ENCODE measurements at places on chromosomes 6 and 20.
A peak's percentile ranks its signal among the peaks of the same experiment; 100 is the strongest.

GRCh38 chr6:125995972-125996580 lies 9.7 kb downstream of the TRMT11 start:
- DNase-seq, result no peak

GRCh38 chr6:144349690-144350527 lies 64.8 kb downstream of the UTRN start:
- peak; percentile 77 for DNase-seq

GRCh38 chr6:117795234-117795633 lies 111.8 kb upstream of the SLC35F1 start:
- DNase-seq, result no peak

DNA sequence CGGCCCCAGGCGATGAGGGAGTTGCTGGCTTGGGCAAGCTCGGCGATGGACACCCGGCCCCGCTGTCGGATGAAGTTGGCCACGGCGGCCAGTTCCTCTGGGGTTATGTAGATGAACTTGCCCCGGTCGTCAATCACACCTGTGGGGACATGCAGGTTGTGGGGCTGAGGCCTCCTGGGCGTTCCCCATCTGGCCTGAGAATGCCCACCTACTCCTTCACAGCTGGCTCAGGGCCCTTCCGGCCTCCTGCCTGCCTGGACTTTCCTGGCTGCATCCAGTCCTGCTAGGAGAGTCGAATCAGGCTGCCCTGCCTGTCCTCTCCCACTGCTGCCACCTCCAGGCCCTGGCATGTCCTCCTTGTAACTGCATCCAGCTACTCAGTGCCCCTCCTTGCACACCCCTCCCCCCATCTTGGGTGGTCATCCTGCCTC lies 13.8 kb downstream of the DDRGK1 start:
- no peak for DNase-seq

- no peak for DNase-seq
Observed at GRCh38 chr6:129476810-129477209, 233.2 kb downstream of the ARHGAP18 start.

GRCh38 chr6:40791004-40791403 lies 203.8 kb upstream of the LRFN2 start:
- peak; percentile 27 for DNase-seq

DNA sequence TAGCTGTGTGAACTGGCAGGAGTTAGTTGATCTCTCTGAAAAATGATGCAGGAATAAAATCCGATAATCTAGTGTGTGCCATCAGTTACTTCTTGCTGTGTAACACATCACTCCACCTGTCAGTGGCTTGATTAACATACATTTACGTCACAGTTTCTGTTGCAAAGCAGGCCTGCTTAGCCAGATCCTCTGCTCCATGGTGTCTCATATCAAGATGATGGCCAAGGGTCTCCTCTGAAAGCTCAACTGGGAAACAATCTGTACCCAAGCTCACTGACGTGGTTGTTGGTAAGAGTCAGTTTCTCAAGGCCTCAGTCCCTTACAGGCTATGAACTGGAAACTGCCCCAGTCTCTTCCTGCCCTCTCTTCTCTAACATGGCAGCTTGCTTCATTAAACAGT lies 51.8 kb downstream of the FOXA2 start:
- DNase-seq, result no peak

- no peak for DNase-seq
Observed at GRCh38 chr6:87766211-87766610, 64.2 kb upstream of the AKIRIN2 start.

DNA sequence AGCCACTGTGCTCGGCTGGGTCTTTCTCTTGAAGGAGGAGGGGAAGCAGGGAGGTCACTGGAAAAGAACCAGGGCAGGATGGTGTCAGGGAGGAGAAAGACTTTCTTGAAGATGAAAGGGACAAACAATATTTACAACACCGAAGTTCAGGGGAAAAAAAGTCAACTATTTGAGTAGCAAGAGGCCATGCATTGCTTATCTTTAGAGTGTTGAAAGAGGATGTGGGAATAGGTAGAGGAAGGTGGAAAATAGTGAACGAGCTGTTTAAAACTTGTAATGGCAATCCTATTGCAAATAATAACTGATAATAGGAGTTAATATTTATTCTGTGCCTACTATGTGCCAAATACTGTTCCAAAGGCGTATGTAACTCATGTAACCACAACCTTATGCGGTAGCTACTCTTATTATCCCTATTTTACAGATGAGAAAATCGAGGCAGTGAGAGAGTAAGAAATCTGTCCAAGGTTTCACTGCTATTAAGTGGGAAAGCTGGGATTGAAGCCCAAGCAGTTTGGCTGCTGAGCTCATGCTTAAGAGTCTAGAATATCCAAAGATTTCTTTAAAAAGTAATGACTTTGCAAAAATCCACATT lies 12.7 kb upstream of the MLIP start:
- DNase-seq, result no peak

DNA sequence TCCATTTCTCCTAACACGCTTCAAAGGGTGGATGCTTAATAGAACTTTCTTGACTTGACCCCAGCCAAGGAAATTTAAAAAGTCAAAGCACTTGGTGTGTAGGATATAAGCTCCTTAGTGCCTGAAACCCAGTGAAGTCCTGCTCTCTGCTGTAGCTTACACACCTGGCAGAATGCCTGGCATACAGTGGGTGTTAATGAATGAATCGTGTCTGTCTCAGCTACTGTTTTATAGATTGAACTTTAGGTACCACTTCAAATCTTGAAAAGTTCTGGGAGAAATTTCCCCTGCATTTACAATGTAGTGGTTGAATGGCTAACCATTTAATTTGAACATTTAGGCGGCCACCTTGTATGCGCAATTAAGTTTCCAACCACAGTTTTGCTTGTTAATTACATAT lies 70.5 kb upstream of the ZNF217 start:
- no peak for DNase-seq

- DNase-seq, result no peak
Observed at GRCh38 chr20:34569598-34569997, 11.1 kb downstream of the MAP1LC3A start.

DNA sequence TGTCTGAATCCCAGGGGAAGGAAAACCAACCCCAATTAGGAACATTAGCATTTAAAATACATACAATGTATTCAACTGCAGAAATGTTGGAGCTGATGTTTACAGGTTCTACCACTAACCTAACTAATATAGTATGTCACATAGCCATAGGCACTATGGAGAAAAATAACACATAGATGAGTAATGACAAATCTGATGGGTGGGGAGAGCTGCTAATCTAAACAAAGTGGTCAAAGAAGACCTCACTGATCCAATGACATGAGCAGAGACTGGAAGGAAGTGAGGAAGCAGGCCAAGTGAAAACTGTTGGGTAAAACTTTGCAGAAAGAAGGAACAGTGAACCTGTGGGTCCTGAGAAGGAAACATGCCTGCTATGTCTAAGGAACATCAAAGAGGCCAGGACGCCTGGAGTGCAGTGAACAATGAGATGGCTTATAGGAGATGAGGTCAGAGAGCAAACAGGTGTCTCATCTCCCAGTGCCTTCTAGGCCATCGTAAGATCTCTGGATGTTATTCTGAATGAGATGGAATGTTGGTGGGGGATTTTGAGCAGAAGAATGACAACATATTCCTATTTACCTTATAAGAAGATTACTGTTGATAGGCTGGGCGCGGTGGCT lies 135.7 kb downstream of the ALDH8A1 start:
- no peak for DNase-seq

- DNase-seq, result peak; percentile 75
Observed at GRCh38 chr6:85641897-85642773, 551 bp downstream of the SYNCRIP start.

Data from kidney (tissue), 22 donors.